ENCODE measurements at places on chromosomes 7 and 10. TPM values are rescaled to one million over a fixed set of nuclear protein-coding genes. Genes with fewer than 3 reads are reported as not detected.

- DNase-seq: no peak
Observed at GRCh38 chr7:70336536-70336935, 738.3 kb downstream of the AUTS2 start.

DNA sequence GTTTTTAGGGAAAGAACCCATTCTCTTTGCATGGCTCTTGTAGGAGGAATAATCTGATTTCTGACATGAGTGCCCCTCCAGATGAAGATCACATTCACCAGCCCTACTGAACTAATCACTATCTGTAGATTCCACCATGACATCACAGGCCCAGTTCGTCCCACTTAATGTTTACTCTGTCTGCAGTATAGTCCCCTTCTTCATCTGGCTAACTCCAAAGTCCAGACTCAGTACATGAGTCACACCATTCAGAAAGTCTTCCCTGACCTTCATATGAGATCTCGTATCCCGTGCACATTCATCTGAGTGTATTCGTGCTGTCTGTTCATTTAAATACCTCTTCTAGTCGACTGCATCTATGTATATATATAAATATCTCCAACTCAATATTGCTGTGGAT, 366.5 kb upstream of the AKR1E2 start:
- DNase-seq: no peak

GRCh38 chr7:30471205-30471604, 7.4 kb downstream of the NOD1 start:
- DNase-seq: no peak

DNA sequence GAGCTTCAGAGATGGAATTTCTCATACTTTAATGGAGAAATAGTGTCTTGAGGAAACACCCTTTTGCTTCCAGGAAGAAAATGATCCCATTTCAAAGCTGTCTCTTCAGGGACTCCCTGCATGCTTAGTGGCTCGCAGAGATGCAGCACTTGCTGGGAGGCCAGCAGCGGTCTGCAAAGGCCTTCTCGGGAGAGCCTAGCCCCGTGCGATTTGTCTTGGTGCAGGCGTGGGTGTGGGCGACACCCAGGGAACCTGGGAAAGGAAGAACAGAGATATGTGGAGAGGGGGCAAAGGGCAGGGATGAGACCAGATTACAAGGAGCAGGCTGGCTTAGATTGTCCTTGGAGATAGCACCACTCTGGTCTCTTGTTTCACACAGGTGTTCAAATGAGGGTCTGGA, 352.3 kb upstream of the PODXL start:
- DNase-seq: no peak

- peak; percentile 96 for DNase-seq
Observed at GRCh38 chr10:47396311-47396717, 12.2 kb upstream of the ZNF488 start.

OPN1SW gene
- not detected for polyA plus RNA-seq

TEX47 gene
- polyA plus RNA-seq: not detected

SAMD8 gene
- 16.4 TPM for polyA plus RNA-seq

ECD gene
- polyA plus RNA-seq: 27.6 TPM

SLC13A1 gene
- not detected for polyA plus RNA-seq

Data from keratinocyte (primary cell).